ENCODE measurements at places on chromosomes 4 and X.
A peak's percentile ranks its signal among the peaks of the same experiment; 100 is the strongest.

DNA sequence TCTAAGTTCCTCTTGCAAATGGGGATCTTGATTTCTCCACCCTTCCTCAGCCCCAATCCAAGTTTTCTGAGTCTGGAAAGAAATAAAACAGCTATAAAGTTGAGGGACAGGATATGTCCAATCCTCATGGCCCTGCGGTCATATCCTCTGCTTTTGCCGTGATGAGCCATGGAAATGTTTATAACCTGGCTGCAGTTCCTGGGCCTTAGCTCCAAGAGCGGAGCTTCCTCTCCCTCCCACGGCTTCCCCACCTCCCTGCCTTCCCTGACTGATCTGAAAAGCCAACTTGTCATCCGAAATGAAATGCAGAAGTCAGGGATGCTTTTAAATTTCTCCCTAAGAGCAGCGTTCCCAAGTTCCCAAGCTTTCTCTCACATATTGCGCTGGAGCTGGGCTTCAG is 221.5 kb upstream of the SFRP2 start:
- no peak for DNase-seq

DNA sequence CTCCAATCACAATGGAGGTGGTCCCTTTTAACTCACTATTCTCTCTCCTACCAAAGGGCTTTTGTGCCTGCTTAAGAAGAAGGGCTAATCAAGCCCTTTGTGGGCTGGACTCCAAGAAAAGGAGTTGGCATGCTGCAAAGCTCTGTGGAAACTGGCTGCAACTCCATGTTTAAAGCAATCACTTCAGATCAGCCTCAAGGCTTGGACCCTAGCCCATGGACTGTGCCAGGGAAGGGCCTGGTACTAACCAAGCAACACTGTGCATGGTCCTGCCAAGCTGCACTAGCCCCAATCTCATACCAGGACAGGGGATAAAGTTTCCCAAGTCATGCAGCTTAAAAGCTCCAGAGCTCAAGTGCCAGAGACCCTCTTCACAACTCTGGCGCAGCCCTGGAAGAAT is 86.7 kb downstream of the ATP8A1 start:
- no peak for DNase-seq

GRCh38 chr4:159169404-159170302 is 66.8 kb downstream of the RAPGEF2 start:
- no peak for DNase-seq

DNA sequence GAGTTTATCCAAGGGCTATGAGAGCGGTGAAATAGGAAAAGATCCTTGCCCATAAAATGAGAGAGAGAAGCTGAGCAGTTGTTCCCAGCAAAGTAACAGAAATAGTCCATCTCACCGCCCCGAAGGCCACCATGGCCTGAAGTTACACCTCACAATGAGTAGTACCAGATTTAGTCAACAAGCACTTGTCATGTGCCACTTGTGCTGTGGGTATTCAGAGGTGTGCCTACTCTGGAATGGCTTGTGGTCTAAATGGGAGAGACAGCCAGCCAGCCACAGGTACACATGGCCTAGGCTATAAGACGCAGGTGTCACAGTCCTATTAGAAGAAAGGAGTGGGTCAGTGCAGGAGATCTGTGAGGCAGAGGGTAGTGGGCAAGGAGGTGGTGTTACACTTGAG is 54.6 kb upstream of the MAP3K15 start:
- no peak for DNase-seq

DNA sequence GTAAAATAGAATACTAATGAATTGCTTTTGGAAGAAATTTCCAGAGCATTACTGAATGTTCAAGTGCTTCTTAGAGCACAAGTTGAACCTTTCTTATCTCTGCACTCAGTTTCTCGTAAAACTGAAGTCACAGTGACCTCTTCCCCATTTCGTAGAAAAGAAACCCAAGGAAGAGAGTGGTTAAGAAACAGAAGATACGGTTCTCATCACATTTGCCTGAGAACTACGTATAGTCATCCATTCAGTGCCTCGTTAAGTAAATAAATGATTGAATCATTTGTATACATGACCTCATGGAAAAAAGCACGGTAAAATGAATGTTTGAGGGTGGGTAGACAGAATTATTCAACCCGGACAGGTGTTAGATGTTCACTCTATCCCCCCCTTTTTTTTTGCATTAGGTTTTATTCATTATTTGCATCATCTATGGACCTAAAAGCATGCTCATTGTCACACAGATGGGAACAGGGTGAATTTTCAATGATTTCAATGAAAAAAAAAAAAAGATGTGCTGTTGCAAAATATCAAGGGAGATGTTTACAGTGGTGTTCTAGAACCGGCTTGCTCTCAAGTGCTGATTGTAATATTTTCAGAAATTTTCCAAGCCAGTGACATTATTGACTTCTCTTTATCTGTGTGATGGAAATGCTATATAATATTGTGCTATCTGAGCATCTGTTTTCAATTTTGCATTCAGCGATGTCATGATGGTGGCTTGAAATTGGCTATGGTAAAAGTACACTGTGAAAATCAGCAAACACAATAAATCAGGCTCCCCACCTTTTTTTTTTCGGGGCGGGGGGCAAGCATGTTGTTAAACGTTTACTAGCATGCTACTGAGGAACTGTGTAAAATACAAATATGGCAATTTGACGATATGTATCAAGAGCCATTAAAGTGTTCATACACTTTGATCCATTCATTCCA is 4.3 kb downstream of the RHOH start:
- no peak for DNase-seq

DNA sequence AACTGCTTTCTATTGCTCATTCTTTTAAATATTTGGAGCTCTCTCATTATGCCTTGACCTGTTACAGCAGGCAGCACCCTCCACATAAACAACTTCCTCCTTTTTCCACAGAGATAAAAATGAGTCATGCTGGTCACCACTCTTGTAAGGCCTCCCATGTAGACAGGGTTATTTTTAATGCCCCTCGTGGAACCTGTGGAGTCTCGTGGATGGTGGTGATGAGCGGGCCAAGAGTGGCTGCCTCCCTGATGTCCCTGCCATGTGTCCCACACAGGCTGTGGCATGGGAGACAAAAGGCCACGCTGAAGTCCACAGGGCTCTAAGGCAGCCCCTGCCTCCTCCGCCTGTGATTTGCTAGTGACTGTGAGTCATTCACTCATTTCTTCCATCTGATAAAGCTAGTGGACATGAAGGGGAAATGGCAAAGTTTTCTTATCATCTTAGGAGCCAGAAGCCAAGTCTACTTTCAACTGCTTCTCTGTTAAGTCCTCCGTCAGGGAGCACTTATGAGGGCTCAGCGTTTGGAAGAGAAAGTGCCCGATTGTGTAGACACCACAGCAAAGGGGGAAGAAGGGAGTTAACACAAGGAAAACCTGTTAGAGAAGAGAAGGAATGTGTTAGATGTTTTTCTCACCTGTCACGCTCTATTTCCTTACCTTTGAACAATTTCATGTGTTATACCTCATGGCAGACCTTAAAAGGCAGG is 121.6 kb upstream of the FAT1 start:
- DNase-seq = no peak

DNA sequence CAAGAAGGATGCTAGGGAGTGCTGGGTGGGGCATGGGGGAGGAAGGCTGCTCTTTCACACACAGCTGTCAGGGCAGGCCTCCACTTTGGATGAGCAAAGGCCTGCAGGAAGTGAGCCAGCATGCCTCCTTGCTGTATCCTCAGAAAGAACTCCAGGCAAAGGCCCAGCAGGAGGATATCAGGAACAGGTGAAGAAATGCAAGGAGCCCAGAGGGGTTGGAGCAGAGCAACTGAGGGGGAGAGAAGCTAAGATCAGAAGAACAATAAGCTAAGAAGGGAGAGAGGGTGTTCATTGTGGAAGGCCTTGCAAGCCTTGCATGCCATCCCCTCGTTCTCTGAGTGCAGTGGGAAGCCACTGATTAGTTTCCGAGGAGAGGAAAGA is 115.1 kb downstream of the CAMK2D start:
- DNase-seq = peak; percentile 42

DNA sequence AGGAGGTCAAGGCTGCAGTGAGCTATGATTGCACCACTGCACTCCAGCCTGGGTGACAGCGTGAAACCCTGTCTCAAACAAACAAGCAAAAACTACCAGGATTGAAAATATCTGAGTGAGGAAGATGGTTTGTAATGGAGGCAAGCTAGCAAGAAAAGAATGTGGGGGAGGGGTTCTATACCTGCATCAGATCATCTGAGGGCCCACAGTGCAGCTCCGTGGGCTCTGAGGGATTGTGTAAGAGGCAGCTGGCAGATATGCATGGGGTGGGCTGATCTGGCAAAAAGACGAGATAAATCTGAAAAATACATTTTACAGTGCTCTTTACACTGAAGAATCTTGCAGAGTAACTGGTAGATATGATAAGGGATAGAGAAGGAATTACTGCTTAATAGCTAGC is 28.9 kb upstream of the CHRNA9 start:
- DNase-seq = no peak

GRCh38 chr4:139853309-139853708 is 187.7 kb downstream of the MGST2 start:
- peak; percentile 24 for DNase-seq

DNA sequence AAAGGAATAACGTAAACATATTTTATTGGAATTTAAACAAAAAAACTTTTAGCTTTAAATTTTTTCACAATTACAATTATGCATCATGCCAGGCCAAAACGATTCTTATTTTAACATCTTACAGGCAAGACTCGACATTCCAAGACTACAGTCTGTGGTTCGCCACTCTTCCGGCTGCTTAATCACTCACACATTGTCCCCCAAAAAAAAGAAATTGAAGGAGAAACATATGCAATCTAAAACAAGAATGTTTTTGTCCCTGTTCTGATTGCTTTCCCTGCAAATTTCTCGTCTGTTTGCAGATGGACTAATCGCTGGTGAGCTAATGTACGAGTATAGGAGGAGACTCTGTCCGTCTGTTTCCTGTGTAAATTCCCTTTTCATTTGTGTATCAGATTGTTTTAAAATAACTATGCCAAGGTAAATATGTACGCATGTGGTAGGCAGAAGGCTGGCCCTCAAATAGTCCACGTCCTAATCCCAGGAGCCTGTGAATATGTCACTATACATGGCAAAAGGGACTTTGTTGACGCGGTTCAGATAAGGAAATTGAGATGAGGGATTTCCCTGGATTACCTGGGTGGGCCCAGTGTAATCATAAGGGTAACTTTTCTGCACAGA is 37.7 kb upstream of the MTNR1A start:
- no peak for DNase-seq

DNA sequence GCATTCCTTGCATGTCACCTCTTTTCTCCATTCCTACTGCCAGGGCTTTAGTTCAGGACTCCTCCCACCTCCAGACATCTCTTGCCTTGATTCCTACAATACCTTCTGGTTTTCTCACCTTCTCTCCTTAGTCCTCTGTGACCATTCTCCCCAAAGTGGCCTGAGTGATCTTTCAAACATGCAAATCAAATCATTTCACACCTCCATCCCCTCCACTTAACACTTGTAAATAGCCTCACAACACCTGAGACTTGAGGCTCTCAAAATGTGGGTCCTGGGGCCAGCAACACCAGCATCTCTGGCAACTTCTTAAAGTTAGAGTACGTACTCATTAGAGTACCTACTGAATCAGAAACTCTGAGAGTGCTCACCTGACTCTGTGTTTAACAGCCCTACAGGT is 68.4 kb downstream of the RTL9 start:
- no peak for DNase-seq

DNA sequence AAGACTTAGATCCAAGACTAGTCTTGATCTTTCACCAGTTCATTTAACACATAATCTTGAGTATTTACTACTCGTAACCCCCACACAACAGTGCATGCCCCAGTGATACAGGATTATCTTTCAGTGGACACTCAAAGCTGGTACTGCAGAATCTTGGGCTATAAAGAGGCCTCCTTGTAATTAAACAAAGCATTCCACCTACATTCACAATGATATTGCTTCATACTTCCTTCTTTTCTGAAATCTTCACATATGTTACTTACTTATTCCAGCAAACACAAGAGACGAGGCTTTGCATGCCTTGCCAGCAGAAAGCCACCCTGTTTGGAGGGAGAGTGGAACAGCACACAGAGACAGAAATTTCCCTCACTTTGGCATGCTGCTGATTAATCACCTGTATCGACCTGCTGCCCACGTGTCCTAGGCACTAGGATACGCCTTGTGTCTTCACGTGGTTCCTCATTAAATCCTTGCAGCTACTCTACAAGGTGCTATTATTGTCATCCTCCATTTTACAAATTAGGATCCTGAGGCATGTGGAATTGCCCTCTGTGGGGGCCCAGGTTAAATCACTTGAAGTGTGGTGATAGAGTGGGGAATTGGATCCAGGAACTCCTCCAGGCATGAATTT is 77.3 kb downstream of the FAM184B start:
- no peak for DNase-seq

GRCh38 chrX:150478496-150479492 is 89.6 kb upstream of the MTM1 start:
- no peak for DNase-seq

GRCh38 chr4:137310593-137311490 is 221.5 kb downstream of the PCDH18 start:
- no peak for DNase-seq

DNA sequence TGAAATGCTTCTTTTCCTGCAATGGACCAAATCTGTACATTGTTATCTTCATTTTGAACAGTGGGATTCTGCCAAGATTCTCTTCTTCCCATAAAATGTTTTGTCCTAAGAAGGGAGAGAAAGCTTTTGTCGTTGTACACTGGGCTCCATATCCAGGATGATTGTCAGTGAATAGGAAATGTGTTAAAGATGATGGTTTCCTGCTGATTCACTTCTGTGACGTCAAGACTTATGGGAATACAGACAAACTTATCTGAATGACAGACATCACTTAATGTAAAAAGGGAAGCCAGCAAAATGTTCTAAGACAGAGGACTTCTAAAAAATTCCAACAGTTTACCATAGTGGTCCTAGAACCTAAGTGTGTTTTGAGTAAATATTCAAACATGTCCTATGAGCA is 53.7 kb upstream of the HPF1 start:
- DNase-seq = no peak

- no peak for DNase-seq
These were observed 14.4 kb downstream of the ABCG2 start for GRCh38 chr4:88144048-88144447.

GRCh38 chr4:152956147-152956546 is 20.0 kb downstream of the FHDC1 start:
- no peak for DNase-seq

- no peak for DNase-seq
These were observed 243.9 kb upstream of the VCX3A start for GRCh38 chrX:6778544-6779503.

DNA sequence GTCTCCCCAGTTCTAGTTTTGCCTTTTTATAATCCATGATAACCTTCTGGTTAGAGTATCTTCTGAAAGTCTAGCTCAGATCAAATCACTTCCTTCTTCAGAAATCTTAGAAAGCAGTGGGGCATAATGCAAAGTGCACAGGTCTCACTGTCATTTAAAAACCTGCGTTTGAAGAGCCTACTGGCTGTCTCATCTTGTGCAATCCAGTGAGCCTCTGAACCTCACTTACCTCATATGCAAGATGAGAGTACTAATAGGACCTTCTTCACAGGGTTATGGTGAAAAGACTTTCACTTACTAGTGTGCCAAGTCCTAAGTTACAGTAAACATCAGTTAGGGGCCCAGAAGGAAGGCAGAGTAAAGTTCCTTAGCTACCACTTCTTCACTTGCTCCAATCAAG is 131.4 kb downstream of the ENOX2 start:
- no peak for DNase-seq
